ENCODE measurements at places on chromosomes 3 and 15. TPM values are rescaled to one million over a fixed set of nuclear protein-coding genes. Genes with fewer than 3 reads are reported as not detected.

The OR5H15 gene
- not detected for total RNA-seq

The EPHB1 gene
- 0.63 TPM for total RNA-seq

The GABRB3 gene
- 0.10 TPM for total RNA-seq

The BCL2A1 gene
- 511 TPM for total RNA-seq

The LDHAL6B gene
- not detected for total RNA-seq

The PLCB2 gene
- 61.7 TPM for total RNA-seq

The GRAMD2A gene
- not detected for total RNA-seq

The AQP9 gene
- 144 TPM for total RNA-seq

The GRK7 gene
- total RNA-seq: 0.10 TPM

The PARP15 gene
- total RNA-seq: 44.4 TPM

The STOML1 gene
- 2.2 TPM for total RNA-seq

The TRH gene
- total RNA-seq: 0.10 TPM

The HTR3E gene
- total RNA-seq: not detected

The SUSD5 gene
- under 0.01 TPM for total RNA-seq

The CYP1A2 gene
- not detected for total RNA-seq

The KBTBD12 gene
- not detected for total RNA-seq

The NDUFB5 gene
- 55.2 TPM for total RNA-seq

The GOLGA6D gene
- total RNA-seq: not detected
